Central memory CD4-positive, alpha-beta T cell (primary cell): ENCODE measurements at places on chromosomes 3 and 15.

- DNase-seq, result no peak
These were observed 60.8 kb downstream of the ILDR1 start for GRCh38 chr3:121961283-121961682.

DNA sequence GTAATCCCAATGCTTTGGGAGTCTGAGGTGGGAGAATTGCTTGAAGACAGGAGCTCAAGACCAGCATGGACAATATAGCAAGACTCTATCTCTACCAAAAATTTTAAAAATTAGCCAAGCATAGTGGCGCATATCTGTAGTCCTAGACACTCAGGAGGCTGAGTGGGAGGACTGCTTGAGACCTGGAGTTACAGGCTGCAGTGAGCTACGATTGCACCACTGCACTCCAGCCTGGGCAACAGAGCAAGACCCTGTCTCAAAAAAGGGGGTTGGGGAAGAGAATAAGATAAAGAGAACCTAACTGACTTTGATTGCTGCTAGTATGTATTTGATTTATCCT is 755 bp downstream of the CD200R1 start:
- no peak for DNase-seq

DNA sequence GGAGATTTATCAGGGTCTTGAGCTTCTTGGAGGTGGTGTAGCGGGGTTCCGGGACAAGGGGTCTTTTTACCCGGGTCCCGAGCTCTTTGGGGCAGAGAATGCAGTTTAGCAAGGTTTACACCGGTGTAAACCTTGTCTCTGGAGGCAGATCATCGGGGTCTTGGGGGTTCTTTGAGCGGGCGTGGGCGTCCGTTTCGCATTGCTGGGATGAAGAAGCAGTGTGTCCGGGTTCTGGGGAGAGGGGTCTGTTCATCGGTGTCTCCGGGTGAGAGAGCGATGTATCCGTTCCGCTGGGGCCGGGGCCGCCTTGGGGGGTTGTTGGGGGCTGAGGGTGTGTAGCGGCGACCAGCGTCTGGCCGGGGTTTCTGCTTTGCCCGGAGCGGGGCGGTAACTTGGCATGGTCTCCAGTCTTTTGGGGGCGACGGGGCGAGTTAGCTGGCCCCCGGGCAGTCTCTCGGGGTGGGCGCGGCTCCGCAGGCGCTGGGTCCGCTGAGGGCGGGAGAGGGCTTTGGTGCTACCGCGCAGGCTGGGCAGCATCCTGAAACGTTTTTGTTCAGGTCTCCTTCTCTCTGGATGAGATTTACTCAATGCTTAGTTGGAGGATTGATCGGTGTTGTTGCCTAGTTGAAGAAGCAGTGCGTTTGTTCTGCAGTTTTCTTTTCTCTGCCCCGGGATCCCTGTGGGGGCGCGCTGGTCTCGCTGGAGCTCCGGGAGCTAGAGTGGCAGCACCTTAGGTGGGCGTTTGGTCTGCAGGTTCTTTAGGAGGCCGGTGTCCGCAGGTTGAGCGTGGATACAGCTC is 843 bp downstream of the GLCE start:
- peak; percentile 7 for DNase-seq

DNA sequence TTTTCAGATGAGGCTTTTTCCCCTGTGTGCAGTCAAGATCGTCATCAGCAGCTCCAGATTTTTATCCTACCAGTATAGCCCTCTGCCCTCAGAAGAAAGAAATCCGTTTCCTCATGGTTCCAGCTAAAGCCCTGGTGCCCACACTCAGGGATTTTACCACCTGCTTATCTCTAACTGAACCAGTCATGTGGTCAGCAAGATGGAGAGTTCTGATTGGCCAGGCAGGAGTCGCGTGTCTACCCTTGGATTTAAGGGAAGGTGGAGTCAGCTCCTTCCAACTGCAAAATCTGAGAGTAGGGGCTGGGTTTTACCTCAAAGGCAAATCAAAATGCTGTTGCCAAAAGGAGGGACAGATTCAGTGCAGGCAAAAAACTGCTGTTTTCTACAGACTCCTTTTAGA is 135.3 kb downstream of the LRTM1 start:
- DNase-seq, result no peak

- DNase-seq, result no peak
These were observed 22.7 kb downstream of the CORO2B start for GRCh38 chr15:68601206-68602197.

- peak; percentile 13 for DNase-seq
These were observed 8.4 kb upstream of the ANP32A start for GRCh38 chr15:68829068-68829467.

GRCh38 chr3:50388016-50388719 is 28.8 kb upstream of the TMEM115 start:
- DNase-seq, result no peak

DNA sequence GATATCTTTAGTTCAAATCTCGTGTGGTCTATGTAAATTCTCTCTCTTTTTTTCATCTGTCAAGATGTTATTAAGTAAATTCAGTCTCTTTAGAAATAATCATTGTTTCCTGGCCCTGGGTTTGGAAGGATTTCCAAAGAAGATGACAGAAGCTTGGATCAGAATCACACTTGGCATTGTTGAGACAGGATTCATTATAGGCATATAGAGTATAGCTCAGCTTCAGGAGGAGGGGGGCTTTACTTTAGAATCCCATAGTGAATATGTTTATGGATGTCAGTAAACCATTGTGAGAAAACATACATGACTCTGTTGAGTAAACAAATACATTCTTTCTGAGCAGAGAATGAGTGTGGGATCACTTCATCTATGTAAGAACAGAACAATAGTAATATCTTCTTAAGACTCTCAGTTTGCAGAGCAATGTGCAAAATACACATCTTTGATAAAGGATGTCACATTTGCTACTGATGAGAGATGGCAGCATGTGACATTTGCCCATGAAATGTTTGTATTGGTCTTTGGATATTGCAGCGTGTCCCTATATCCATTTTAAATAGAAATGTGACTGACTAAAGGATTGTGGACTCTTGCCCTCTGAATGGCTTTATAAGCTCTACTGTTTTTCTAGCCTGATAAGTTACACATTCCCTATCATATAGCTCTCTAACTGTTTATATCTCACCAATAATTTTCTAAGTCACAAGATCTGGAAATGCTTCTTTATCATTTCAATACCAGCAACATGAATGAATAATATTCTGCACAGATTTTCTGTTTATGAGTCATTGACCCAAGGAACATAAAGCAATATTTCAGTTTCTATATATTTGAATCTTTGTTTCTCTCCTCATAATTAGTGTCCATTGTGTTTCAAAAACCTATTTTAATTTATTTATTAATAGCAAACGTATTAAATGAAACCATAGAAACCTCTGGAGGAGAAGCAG is 95.6 kb upstream of the THRB start:
- DNase-seq, result no peak

DNA sequence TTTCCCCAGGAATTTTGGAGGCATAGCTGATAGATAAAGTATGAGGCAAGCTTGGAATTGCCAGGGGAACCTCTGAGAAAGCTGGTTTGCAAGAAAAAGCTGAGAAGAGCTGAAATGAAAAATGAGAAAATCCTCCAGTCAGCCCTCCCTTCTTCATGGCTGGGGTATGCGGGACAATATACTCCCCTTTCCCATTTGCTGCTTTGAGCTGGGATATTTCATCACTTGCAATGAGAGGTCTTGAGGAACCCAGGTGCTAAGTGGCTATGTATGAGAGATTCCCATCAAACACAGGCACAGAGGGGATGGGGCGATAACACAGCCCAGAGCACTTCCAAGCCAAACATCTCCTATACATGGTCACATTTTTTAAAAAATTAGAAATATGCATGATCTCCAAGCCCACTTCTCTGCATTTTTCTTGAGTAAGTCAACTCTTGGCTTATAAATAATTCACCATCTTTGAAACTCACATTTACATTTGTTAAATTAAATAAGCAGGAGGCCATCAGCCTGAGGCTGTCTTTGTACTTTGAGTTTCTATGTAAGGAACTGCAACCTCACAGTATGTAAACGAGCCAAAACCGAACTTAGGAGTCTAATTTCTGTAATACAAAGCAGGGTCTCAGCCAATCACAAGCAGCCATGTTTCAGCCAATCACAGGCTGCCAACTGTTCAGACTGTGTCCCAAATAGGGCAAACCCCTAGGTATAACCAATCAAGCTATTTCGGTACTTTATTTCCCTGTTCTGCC is 983.6 kb upstream of the NR2F2 start:
- DNase-seq, result no peak

DNA sequence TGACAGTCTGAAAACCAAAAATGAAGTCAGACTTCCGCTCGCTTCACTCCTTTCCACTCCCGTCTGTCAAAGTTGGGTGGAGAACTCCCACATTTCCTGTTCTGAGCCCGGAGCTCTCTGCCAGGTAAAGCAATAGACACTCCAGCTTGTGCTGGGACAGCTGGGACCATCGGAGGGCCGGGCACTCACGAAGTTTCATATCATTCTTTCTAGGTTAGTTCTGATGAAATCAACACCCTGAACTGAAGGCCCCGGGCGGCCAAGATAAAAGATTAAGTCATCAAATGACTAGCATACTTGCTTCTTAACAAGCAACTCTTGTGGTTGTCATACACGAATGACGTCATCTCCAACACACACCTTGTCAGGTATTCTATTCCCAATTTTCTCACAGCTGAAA is 42.1 kb downstream of the MAGI1 start:
- no peak for DNase-seq

- DNase-seq, result no peak
These were observed 3.6 kb upstream of the C3orf85 start for GRCh38 chr3:109132801-109133473.

- DNase-seq, result no peak
These were observed 22.4 kb downstream of the IFT122 start for GRCh38 chr3:129462361-129462968.

DNA sequence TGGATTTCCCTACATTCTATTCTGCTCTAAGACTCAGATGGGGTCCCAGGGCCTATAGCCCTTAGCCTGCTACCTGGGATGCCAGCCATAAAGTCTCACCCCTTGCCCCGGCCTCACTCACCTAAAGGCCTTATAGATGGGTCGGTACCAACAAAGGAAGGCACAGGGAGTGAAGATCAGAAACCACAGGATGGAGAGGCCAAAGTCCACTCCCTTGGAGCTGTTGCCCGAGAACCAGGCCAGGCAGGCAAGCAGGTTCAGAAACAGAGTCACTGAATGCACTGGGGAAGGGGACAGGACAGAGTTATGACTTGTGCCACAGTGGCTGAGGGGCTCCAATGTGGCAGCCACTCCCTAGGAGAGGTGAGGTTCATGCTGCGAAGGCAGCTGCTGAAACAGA is 7.4 kb upstream of the ULK3 start:
- no peak for DNase-seq

DNA sequence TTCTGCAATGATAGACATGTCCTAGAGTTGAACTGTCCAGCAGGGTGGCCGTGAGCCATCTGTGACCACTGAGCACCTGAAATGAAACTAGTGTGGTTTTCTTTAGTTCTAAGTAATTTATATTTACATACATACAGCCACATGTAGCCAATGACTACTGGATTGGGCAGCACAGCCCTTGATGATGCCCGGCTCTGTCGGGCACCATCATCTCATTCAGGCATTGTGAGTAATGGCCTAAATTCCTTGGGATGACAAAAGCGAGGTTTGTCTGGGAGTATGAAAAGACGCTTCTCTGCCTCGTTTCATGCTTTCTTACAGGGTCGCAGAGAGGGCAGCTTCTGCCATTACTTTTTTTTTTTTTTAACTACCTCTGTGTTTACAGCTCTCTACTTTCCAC is 251.9 kb upstream of the HES1 start:
- DNase-seq, result no peak

DNA sequence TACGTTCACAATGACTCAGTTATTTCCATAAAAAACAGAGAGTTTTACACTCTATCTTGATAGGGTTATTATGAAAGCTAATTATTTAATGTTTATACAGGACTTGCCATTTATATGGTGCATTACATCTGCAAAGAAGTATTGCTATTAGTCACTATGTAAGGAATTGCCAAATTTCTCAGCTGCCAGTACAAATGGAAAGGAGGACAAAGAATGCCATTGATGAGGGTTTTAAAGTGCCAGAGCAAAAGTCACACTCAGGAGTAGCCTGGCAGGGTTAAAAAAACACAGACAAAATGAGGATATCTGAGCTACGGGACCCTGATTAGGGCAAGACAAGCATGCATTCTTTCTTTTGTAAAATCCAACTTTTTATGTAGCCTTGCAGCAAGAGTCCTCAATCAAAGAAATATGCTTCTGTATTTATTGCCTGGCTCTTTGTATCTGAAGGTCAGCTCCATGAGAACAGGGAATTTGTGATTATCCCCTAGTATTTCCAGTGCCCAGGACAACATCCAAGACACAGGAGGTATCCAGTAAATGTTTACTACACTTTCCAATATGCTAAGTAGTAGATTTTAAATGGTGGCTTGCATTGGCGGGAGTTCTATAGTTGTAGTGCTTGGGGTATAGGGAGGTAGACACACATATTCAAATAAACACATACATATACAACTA is 1013.6 kb downstream of the ROBO1 start:
- DNase-seq, result no peak

- DNase-seq, result no peak
These were observed 21.2 kb downstream of the IGSF10 start for GRCh38 chr3:151439652-151440125.

- DNase-seq, result no peak
These were observed 631.0 kb upstream of the GRM7 start for GRCh38 chr3:6229778-6230410.

GRCh38 chr15:33344111-33344510 is 33.3 kb downstream of the RYR3 start:
- DNase-seq, result no peak

DNA sequence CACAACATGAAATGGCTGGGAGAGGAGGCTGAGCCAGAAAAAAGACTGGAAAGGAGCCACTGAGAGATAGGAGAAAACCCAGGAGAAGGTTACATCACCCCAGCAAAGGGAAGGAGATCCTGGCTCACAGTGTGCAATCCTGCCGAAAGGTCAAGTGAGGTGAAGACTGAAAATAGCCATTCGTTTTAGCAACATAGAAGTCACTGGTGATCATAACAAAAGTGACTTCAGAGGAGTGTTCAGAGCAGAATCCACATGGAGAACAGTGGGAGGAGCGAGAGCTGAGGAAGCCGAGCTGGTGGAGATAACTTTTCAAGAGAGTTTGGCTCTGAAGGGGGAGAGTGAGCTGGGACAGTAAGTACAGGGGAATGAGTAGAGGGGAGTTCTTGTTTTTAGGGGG is 5.4 kb upstream of the HEG1 start:
- DNase-seq, result no peak

DNA sequence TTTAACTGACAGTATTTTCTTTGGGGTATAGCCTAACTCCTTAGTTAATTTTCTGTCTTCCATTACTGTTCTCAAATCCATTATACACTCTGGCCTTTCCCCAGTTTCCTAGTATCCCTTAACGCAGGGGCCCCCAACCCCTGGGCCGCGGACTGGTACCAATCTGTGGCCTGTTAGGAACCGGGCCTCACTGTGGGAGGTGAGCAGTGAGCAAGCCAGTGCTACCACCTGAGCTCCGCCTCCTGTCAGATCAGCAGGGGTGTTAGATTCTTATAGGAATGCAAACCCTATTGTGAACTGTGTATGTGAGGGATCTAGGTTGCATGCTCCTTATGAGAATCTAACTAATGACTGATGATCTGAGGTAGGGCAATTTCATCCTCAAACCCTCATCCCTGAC is 75.1 kb downstream of the DOCK3 start:
- DNase-seq, result no peak

GRCh38 chr15:43991206-43991605 is 164.4 kb downstream of the WDR76 start:
- DNase-seq, result no peak

GRCh38 chr15:36707884-36708435 is 128.5 kb downstream of the CDIN1 start:
- DNase-seq, result no peak
